Activated T-helper 2 cell treated with anti-CD3 and anti-CD28 coated beads, Interferon-gamma antibody, Interleukin-2, Interleukin-4, amounts not matched to agents 10 μg/mL and 5 μg/mL and 100 μg/mL, durations not matched to agents 14 hours and 24 hours and 36 hours (primary cell): ENCODE measurements at places on chromosomes 4 and X.

GRCh38 chr4:114368751-114369150 is 229.9 kb upstream of the UGT8 start:
- H3K4me3 ChIP-seq, result no peak overlapping the region
- no peaks in the 10 kb centered on the region for H3K36me3 ChIP-seq
- DNase-seq, result no peak
- H3K27me3 ChIP-seq, result no peaks in the 10 kb centered on the region

GRCh38 chrX:124388562-124388961 is 42.2 kb downstream of the SH2D1A start:
- DNase-seq, result peak; percentile 13
- H3K36me3 ChIP-seq, result peaks cover 36% of the 10 kb centered on the region
- no peaks in the 10 kb centered on the region for H3K27me3 ChIP-seq
- no peak overlapping the region for H3K27ac ChIP-seq
- peaks cover 38% of the 10 kb centered on the region for H3K4me1 ChIP-seq

DNA sequence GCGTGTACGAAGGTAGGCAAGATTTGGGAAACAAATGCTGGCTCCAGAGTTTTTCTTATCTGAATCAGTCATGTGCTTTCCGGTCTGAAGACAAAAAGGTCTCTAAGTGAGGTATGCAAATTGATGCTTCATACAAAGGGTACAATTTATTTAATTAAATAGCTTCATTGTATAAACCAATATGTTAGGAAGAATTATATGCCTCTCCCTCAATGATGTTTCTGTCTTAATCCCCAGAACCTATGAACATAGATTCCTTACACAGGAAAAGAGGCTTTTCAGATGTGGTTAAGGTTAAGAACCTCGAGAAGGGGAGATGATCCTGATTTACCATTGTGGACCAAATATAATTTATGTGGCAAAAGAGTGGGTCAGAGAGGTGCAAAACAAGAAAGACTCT is 543.5 kb upstream of the PCDH10 start:
- H3K27me3 ChIP-seq, result no peaks in the 10 kb centered on the region
- no peak for DNase-seq
- H3K4me3 ChIP-seq, result no peak overlapping the region
- H3K27ac ChIP-seq, result no peak overlapping the region

GRCh38 chr4:87213421-87214075 is 6.9 kb downstream of the KLHL8 start:
- no peaks in the 10 kb centered on the region for H3K36me3 ChIP-seq
- H3K4me3 ChIP-seq, result no peak overlapping the region

DNA sequence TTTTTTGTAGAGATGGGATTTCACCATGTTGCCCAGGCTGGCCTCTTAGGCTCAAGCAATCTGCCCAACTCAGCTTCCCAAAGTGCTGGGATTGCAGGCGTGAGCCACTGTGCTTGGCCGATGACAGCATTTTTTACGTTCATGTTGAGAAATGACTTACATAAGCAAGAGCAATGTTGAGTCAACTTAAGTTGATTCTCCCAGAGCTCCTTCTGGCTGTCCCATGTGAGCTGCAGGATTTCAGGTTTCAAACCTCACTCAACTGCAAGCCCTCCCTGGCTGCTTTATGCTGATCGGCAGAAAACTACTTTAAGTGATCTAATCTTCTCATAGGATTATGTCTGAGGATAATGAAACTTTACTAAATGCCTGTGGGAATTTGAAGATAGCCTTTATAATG is 86.8 kb downstream of the GC start:
- no peak overlapping the region for H3K4me3 ChIP-seq
- no peaks in the 10 kb centered on the region for H3K27me3 ChIP-seq
- H3K27ac ChIP-seq, result no peak overlapping the region
- no peaks in the 10 kb centered on the region for H3K4me1 ChIP-seq

DNA sequence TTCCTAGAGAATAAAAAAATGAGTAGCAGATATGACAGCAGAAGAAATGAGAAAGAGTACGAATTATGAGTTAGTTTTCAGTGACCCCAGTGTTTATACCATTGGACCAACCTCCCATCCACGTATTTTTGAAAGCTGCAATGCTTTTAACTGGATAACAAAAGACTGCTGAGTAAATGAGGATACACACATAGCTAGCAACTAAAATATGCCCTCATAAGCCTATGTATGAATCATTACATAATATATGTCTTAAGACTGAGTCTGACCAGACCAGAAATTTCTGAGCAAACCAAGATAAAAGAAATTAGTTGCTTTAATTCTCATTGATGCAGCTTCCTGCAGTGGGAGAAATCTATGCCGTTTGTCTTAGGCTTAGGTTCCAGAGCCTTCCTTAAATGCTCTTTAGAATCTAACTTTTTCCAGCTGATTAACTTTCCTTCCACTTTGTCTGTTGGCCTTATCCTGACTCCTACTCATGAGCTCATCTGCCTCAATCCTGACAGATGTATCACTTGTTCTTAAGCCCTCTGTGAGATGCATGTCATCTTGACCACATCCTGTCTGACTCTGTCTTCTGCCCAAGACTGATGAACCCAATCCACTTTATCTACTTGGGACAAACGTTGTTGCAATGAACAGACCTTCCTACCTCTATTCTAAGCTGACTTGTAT is 301.4 kb upstream of the AADAT start:
- H3K4me1 ChIP-seq, result no peaks in the 10 kb centered on the region
- H3K4me3 ChIP-seq, result no peak overlapping the region
- DNase-seq, result no peak
- H3K36me3 ChIP-seq, result no peaks in the 10 kb centered on the region

DNA sequence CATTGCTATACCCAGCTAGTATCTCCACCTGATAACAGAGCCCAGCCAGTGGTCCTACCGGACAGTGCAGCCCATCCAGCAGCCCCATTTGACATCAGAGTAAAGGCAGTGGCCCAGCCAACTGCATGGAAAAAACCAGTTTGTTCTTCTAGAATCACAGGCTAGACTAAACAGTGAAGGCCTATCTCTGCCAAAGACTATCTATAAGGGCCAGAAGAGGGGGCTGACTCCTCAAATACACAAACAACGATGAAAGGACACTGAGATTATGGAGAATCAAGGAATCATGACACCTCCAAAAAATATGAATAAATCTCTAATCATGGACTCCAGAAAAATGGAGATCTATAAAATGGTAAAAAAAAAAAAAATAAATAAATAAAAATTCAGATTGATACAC is 546.4 kb upstream of the HTR2C start:
- no peaks in the 10 kb centered on the region for H3K36me3 ChIP-seq
- no peak overlapping the region for H3K27ac ChIP-seq
- no peak for DNase-seq
- H3K4me1 ChIP-seq, result no peaks in the 10 kb centered on the region
- H3K27me3 ChIP-seq, result no peaks in the 10 kb centered on the region

DNA sequence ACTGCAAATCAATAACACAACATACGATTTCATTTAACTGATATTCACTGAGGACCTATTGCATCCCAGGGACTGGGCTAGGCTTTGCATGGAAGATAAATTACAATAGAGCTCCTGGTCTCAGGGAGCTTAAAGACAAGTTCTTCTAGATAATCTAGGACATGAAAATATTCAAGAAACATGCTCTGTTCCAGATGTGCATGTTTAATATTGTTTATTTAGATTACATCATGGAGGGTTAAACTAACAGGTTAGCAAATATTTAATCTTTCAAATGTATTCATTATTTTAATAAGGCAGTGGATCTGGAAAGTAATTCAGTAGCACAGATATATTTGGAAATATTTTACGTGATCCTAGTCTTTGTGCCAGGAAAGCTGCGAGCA is 2430.3 kb downstream of the PCDH7 start:
- no peaks in the 10 kb centered on the region for H3K27me3 ChIP-seq
- H3K27ac ChIP-seq, result no peak overlapping the region
- DNase-seq, result no peak

DNA sequence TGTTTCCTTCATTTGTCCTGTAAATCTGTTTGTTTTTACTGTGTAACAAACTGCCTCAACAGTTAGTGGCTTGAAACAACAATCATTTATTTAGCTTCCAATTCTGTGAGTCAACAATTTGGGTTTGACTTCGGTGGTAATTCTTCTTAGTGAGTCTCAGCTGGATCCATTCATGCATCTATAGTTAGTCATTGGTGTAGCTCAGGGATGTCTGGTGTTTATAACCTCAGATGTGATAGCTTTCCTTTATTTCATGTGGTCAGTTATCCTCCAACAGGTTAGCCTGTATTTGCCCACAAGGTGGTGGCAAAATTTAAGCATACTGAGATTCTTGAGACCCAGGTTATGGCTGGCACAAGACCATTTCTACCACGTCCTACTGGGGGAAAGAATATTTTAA is 1267.2 kb downstream of the RAPGEF2 start:
- H3K4me1 ChIP-seq, result no peaks in the 10 kb centered on the region
- no peak for DNase-seq
- H3K4me3 ChIP-seq, result no peak overlapping the region
- H3K27ac ChIP-seq, result no peak overlapping the region
- no peaks in the 10 kb centered on the region for H3K36me3 ChIP-seq
- no peaks in the 10 kb centered on the region for H3K27me3 ChIP-seq

GRCh38 chr4:183256756-183257385 is 63.2 kb downstream of the CLDN22 start:
- peaks cover 8% of the 10 kb centered on the region for H3K27me3 ChIP-seq
- no peak overlapping the region for H3K27ac ChIP-seq
- H3K4me1 ChIP-seq, result no peaks in the 10 kb centered on the region

DNA sequence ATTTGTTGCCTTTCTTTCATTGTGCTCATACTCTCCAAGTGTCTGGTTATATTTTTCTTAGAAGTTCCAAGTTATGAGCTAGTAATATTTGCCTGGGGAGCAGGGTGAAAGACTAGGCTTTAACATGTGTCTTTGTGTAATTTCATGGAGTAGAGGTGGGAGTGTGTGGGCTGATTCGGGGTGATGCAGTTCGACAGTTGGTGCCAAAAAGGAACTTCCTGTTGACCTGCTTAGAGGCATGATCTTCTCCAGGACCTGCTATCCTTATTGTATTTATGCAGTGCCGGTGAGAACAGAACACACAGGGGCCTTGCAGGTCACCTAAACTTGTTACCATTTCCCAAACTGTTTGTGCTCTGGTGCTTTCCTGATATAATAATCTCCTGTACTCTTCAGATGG is 21.2 kb downstream of the USP53 start:
- no peaks in the 10 kb centered on the region for H3K27me3 ChIP-seq
- H3K27ac ChIP-seq, result peak overlapping the region; percentile 67
- peaks cover 21% of the 10 kb centered on the region for H3K36me3 ChIP-seq
- H3K4me1 ChIP-seq, result peaks cover 38% of the 10 kb centered on the region
- DNase-seq, result no peak

DNA sequence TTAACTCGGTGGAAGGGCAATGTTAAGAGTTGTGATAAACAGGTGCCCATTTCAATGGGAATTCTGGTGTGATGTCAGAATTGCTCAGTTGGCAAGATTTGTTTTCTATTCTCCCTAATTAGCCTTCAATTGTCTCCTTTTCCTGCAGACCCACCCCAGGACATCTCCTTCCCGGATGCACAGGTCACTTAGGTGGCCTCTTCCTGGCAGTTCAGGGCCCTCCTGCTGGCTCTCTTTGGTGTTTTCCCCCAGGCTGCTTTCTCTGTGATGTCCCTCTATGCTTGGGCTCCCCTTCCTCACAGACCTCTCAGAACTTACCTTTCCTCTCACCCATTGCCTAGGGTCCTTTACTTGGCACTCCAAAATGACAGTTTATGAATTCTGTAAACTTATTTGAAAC is 126.3 kb downstream of the GPAT3 start:
- H3K4me3 ChIP-seq, result no peak overlapping the region
- no peaks in the 10 kb centered on the region for H3K36me3 ChIP-seq
- no peaks in the 10 kb centered on the region for H3K4me1 ChIP-seq
- H3K27ac ChIP-seq, result no peak overlapping the region
- peaks cover 2% of the 10 kb centered on the region for H3K27me3 ChIP-seq

DNA sequence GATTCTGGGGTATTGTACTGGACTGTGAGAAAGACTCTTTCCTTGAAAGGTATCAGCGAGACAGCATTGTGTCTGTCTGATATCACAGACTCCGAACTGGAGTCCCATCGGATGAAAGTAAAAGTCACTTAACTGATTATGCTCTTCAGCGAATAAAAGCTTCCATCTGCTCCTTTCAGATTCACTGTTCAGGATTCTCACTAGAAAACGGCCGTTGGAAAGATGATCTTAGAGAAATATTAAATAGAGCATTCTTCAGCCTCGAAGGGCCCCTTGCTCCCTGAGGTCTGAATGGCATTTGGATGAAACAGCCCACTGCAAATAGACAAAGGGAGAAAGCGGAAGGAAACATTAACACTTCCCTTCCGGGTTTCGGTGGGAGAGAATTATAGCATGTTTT is 416.2 kb upstream of the PRKX start:
- H3K4me3 ChIP-seq, result no peak overlapping the region
- H3K36me3 ChIP-seq, result no peaks in the 10 kb centered on the region
- no peaks in the 10 kb centered on the region for H3K27me3 ChIP-seq
- H3K27ac ChIP-seq, result no peak overlapping the region
- no peaks in the 10 kb centered on the region for H3K4me1 ChIP-seq

DNA sequence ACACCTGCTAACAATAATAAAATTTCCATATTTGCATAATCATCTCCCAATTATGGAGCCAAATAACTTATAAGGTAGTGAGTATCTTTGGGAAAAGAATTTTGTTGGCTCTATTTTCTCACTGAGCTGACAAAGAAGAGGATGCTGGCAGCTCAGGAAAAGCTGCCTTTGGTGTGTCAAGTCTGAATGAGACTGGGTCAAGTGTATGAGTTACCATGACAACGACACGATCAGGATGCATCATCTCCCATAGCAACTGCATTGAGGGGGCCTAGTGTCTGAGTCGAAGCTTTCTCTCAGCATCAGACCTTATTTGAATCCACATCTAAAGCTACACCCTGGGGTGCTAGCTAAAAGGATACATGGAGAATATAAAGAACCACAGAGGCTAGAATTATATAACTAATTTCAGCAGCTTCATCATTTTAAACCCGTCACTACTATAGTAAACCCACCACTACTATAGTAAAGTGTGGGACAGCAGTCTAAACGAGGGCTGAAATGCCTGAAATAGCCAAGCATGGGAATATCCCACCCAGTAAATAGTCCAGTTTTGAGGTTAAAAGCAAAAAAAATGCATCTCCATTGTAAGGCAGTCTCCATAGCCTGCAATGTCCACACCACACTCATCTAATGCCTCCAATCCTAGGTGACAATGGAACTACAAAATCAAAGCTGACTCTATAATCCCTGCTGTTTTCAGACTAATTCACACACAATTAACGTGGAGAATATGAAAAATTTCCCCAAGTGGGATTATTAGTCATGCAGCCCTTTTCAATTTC is 16.0 kb downstream of the GSPT2 start:
- H3K27ac ChIP-seq, result no peak overlapping the region
- no peak overlapping the region for H3K4me3 ChIP-seq
- H3K36me3 ChIP-seq, result no peaks in the 10 kb centered on the region
- peaks cover 5% of the 10 kb centered on the region for H3K27me3 ChIP-seq
